ENCODE measurements at places on chromosomes 3 and 15. TPM values are rescaled to one million over a fixed set of nuclear protein-coding genes. Genes with fewer than 3 reads are reported as not detected.

Gene GRAMD2A
- 0.74 TPM for total RNA-seq

Gene SOX14
- not detected for total RNA-seq

Gene RGMA
- total RNA-seq = 3.4 TPM

Gene FAM81A
- total RNA-seq = 2.0 TPM

Gene ADPRH
- 3.0 TPM for total RNA-seq

Gene TEX9
- total RNA-seq = 17.3 TPM

Gene SKOR1
- total RNA-seq = 0.21 TPM

- DNase-seq = no peak
These were observed 16.9 kb upstream of the P2RY13 start for GRCh38 chr3:151346292-151346691.

- no peak for DNase-seq
These were observed 13.3 kb downstream of the TAFA4 start for GRCh38 chr3:68919000-68919399.

DNA sequence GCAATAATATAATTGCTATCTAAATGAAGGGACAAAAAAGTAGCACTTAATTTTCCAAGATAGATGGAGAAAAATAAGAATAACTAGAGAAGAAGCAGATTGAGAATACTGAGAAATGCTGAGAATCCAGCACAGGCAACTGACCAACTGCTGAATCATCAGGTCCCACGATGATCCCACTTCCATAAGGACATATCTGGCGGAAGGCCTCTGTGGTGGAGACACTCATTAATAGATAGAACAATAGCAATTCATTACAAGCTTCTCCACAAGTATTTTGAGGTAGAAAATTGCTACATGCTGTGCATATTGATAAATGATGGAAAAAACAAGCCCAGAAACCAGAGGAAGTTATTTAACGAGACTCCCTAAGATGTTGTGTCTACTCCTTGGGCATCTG is 105.9 kb downstream of the DUT start:
- no peak for DNase-seq

- no peak for DNase-seq
These were observed 98.8 kb downstream of the TGFBR2 start for GRCh38 chr3:30704931-30705890.

- no peak for DNase-seq
These were observed 113.8 kb upstream of the TGFBR2 start for GRCh38 chr3:30492322-30493192.

- DNase-seq = no peak
These were observed 2.0 kb upstream of the TPRG1 start for GRCh38 chr3:189169728-189170127.

DNA sequence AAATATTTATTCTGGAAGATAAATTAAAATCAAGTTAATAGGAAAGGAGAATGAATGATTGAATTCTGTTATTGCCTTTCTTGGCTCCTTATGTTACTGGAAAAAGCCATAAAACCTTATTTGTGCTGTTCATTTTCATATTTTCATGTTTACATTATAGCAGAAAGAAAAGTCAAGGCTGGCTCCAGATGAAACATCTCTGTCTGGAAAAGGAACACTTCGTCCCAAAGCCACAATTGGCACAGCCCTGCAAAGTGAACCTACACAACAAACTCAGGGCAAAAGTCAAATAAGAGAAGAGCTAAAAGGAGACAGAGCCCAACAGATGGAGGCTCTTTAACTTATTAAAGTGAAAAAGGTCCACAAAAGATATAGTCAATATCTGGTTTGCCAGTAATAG is 73.4 kb downstream of the GTPBP8 start:
- DNase-seq = no peak

DNA sequence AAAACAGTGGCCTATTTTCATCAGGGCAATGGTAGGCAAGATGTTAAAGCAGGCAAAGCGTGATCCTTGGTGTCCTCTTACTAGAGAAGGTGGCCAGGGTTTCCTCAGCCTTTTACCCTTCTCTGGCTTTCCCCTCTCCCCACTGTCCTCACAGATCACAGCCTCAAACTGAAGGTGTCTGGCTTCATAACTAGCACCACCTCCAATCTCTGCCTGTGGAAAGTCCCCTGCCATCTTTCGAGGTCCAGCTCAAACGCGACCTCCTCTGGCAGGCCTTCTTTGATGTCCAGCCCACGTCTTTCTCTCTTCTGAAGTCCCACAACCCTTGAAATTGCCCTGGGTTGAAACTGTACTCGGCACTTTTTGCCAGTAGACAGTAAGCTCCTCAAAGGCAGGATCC is 35.9 kb downstream of the CYP19A1 start:
- DNase-seq = no peak

GRCh38 chr15:71341811-71342550 is 226.7 kb downstream of the THSD4 start:
- no peak for DNase-seq

GRCh38 chr15:40787344-40787841 is 17.6 kb downstream of the C15orf62 start:
- no peak for DNase-seq

DNA sequence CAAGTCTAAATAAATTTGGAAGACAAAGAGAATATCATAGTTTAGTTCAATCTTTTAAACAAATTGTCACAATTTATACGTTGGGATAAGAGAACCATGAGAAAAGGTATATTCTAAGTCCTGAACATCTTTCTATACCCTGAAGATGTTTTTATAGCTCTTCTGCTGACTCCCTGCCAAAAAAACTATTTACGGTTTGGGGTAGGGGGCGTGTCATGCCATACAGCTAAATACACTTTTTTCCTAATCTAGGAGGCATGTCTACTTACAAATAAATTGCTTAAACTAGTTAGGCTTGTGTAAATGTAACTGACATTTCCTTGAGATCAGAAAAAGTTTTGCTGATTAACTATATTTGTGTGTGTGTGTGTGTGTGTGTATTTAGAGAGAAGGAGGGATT is 163.3 kb downstream of the PGPEP1L start:
- DNase-seq = no peak

GRCh38 chr3:188254520-188255070 is 100.6 kb downstream of the LPP start:
- no peak for DNase-seq

DNA sequence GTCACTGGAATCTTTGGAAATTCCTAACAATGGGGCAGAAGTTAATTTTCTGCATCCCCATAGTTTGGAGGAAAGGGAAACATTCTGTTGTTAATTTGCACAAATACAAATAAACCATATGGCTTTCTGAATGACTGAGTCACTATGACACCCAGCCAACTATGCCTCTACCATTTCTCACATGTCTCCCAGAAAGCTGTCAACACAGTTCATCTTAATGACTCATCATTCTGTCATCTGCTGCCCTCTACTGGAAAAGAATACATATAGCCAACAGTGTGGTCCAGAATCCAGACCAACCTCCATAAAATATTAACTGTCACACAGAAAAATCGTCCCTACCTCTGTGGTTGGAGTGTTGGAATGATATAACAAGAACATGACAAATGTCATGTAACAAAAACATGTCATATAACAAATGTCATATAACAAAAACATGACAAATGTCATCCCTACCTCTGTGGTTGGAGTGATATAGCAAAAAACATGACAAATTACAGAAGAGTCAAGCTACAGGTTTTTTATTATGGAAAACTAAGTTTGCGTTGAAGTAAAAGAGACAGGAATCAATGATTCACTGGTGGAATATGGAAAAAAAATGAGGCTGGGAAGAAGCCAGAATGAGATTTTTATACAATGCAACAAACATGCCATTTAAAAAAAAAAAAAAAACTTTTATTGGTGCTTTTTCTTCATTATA is 47.7 kb upstream of the GYG1 start:
- no peak for DNase-seq

DNA sequence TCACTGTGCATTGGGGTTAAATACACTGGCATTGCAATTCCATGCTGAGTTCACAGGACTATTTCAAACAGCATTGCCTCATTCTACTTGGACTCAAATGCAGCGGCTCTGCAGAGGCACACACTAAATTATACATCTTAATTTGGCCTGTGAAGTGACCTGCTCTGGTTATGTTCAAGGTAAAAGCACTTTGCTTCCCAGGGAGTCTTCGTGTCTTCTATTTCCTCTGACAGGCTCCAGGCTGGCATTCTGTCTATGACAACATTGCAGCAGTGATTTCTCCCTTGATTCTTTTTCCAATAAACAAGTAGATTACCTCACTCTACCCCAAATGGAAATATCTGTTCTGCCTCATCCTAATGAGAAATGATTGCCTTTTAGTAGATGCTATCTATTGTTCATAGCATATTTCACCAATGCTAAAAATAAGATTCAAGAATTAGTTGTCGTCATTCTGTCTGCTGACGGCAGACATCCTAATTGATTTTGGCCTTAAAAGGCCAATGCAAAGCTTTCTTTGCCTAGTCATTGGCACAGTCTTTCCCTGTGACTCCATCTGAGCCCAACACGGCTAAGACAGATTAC is 33.8 kb downstream of the FMN1 start:
- peak; percentile 47 for DNase-seq

DNA sequence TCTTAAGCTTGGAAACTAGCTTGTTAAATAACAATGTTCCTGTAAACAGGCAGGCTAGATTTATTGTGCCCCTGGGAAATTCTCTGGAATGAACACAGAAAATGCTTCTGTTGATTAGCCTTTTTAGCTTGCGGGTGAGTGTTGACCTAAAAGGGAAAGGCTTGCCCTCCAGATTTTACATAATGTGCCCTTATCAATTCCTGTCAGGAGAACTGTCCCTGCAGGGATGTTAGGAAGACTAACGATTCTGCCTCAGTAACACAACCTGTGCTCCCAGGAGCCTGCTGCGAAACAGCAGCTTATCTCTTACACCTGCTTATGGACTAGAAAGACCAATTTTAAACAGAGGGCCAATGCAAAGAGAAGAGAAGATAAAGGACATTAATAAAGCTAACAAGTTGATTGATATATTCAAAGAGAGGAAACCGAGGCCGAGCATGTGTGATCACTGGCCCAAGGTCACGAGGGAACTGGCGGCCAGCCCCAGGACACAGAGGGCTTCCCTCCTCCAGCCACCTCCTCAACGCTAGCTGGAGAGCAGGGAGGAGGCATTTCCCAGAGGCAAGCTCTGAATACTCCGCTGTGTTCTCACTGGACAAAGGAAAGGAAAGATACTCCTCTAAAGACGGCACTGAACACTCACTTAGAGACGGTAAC is 48.4 kb upstream of the TJP1 start:
- peak; percentile 32 for DNase-seq

DNA sequence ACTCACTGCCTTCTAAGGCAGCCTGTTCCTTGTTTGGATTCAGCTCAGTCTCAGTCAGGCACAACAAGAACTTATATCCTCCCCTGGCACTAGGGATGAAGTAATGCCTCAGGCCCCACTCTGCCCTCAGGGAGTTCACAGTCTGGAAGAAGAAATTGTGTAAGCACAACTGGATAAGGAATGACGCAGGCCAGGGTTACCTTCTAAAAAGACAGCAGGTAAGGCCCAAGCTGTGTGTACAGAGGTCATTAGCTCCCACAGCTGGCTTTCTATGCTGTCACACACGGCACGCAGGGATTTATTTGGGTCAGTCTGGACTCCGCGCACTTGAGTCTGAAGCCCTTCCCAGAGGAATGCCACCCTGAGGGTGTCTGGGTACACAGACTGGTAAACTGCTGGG is 82.9 kb downstream of the IQSEC1 start:
- DNase-seq = no peak

- no peak for DNase-seq
These were observed 265.8 kb upstream of the WNT5A start for GRCh38 chr3:55752911-55753310.

- peak; percentile 64 for DNase-seq
These were observed 85.8 kb downstream of the HMG20A start for GRCh38 chr15:77506311-77507142.

DNA sequence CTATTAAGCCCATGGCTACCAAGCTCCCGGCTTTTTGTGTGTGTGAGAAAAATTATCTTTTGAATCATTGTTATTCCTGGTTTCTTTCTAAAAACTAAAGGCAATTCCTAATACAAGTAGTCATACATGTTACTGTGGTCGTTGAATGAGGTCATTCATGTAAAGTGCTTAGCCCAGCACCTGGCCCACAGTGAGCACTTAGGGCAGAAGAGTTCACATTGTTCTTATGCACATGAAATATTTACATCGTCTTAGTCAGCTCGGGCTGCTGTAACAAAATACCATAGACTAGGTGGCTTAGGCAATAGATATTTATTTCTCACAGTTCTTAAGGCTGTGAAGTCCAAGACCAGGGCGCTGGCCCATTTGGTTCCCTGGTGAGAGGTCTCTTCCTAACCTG is 216.1 kb downstream of the SHQ1 start:
- DNase-seq = no peak

DNA sequence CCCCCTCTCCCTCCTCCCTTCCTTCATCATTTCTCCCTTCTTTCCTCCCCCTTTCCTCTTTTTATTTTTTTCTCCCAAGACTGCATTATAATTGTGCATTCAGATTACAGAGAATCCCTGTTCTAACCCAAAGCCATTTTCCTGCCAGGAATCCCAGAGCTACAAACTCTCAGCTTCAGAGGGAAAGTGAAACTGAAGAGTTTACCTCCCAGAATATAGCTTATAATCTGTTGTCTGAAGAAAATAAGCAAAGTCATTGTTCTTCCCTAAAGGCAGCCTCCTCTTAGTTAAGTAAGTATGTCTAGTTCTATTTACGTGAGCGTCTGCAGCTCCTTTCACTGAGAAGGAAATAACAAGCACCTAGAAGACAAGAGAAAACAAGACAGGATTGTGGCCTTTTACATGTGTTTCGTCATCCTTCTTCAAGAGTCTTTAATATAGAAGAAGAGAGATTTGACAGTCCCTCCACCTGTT is 97.2 kb downstream of the CHST2 start:
- DNase-seq = no peak

DNA sequence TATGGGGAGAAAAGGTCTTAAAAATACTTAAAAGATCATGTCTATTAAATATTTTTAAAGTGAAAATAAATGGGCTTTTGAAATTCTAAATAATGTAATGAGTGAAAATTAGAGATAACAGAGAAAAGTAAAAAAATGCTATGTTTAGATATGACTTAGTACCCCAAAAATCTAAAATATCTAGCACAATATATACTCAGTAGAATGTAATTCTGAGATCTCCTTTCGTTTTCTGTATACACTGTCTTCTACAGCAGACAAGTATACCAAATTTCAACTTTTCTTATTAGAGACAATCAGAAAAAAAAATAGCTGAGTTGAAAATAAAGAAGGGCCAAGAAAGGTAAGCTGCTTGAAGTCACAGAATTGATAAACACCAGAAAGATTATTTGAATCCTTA is 140.8 kb downstream of the ADAM10 start:
- DNase-seq = no peak

- no peak for DNase-seq
These were observed 525.5 kb upstream of the BCHE start for GRCh38 chr3:166362698-166363097.

Measured in urinary bladder (tissue), 4 donors.